CD4-positive, alpha-beta T cell treated with Interleukin-6 for 4 hours (primary cell): ENCODE measurements at places on chromosomes 7 and 10.

- no peak for DNase-seq
These were observed 54.9 kb upstream of the DPYSL4 start for GRCh38 chr10:132131581-132132420.

GRCh38 chr7:47885309-47885986 lies 62.8 kb downstream of the PKD1L1 start:
- no peak for DNase-seq

- no peak for DNase-seq
These were observed 87.5 kb upstream of the GATA3 start for GRCh38 chr10:7967035-7967434.

- no peak for DNase-seq
These were observed 62.2 kb upstream of the ADCY1 start for GRCh38 chr7:45511721-45512597.

DNA sequence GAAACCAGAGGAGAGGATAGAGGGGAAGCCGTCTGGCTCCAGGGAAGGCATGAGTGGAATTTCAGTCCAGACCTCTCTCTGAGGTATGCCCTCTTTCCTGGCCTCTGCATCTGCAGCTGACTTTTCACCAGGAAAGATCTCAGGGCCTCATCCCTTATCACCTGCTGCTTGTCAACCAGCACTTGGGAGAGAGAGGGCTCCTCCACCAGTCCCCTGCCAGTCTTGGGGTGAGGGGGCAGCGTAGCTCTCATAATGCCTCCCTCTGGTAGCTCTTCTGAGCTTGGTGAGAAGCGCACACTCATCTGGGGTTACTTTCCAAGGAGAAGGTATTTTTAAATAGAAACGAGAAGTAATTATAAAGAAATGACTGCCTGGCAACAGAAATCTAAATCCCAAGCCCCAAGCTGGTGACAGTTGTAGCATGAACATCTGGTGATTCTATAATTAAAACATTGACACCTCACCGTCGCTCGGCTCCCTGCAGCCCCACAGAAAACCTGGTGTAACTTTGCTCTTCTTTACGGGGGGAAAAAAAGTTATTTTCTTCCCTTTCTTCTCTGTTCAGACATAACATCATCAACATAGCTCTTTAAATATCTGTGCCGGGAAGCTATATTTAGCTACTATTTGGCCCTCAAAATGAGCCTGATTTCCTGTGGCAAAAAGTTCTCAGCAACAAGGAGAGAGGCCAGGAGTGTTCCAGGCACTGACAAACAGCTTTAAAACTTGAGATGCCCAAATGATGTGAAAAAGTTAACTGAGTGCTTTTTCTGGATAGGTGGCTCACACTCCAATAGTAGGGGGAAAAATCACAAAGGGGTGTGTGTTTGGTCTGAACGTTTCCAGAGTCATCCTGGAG lies 26.9 kb downstream of the HIP1 start:
- DNase-seq = no peak

GRCh38 chr7:74325210-74325565 lies 36.0 kb downstream of the CLIP2 start:
- no peak for DNase-seq

GRCh38 chr7:54394834-54395233 lies 147.3 kb upstream of the VSTM2A start:
- DNase-seq = no peak

- DNase-seq = no peak
These were observed 241.3 kb upstream of the AOAH start for GRCh38 chr7:36965625-36966024.

- DNase-seq = no peak
These were observed 16.7 kb downstream of the DLG5 start for GRCh38 chr10:77909749-77910375.

GRCh38 chr10:67815571-67816059 lies 22.4 kb downstream of the DNAJC12 start:
- DNase-seq = no peak

DNA sequence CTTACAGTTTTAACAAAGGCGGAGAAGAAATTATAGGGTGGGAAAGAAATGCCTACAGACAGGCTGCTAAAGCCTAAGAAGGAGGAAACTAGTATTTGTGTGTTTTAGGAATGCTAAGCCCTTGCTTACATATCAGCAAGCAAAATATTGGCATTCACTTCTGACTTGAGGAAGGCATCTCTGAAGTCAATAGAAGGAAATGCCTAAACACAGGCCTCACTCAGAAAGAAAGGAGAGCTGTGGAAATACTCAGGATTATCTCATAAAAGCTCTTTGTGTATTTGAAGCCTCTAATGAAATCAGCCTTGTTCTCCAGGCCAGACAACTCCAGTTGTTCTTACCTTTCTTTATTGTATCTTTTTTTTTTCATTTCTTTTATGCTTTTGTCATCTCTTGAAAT lies 158.0 kb downstream of the AUTS2 start:
- no peak for DNase-seq

- DNase-seq = no peak
These were observed at the start of gene CLDN4 for GRCh38 chr7:73830681-73831583. TSS of gene CLDN4 (plus strand) at chr7:73830996. CDS start at chr7:73831202, 206 bp downstream.

GRCh38 chr7:44912775-44913347 lies 27.5 kb upstream of the PURB start:
- DNase-seq = no peak

GRCh38 chr7:70763961-70764691 lies 367.8 kb upstream of the GALNT17 start:
- peak; percentile 29 for DNase-seq

- no peak for DNase-seq
These were observed 161.5 kb downstream of the MAD1L1 start for GRCh38 chr7:2071133-2071832.

- DNase-seq = no peak
These were observed 397.9 kb downstream of the INHBA start for GRCh38 chr7:41305001-41305400.

DNA sequence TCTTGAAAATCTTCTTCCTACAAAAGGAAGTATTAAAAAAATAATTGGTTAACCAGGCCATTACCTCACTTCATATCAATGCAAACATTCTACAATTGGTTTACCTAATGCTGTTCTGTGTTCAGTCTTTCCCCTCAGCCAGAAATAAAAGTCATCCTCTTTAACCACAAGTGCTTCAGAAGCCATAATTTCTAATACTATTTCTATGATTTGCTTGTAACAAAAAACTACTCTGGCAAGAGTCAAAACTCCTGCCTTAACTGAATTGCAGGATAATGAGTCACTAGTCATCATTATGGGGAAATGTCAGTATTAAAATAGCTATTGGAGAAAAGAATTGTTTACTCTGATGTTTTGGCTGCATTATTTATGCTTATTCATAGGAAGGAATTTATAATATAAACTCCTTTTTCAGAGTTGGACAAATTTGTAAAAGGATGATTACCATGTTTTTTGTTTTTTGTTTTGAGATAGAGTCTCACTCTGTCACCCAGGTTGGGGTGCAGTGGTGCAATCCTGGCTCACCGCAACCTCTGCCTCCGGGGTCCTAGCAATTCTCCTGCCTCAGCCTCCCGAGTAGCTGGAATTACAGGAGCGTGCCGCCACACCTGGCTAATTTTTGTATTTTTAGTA lies 55.5 kb upstream of the ODAD2 start:
- DNase-seq = no peak

- DNase-seq = no peak
These were observed 4.7 kb downstream of the PPA1 start for GRCh38 chr10:70228491-70228890.

DNA sequence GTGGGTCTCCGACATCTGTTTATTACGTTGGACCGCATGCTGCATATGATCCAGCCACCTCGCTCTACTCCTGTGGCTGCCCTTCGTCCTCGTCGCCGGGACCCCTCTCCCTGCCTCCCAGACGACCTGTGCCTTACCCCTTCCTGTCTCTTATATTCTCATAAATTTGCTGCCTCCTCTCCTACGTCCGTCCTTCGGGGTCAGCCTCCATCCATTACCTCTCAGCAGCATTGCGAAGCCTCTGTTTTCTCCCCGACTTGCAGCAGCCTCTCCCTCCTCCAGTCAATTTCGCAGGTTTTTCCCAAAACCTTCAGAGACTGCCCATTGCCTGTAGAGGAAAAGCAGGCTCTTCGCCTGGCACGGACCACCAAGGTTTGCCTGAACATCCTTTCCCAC lies 39.4 kb upstream of the LEP start:
- no peak for DNase-seq

- no peak for DNase-seq
These were observed 8.4 kb downstream of the USP6NL start for GRCh38 chr10:11602919-11603523.

DNA sequence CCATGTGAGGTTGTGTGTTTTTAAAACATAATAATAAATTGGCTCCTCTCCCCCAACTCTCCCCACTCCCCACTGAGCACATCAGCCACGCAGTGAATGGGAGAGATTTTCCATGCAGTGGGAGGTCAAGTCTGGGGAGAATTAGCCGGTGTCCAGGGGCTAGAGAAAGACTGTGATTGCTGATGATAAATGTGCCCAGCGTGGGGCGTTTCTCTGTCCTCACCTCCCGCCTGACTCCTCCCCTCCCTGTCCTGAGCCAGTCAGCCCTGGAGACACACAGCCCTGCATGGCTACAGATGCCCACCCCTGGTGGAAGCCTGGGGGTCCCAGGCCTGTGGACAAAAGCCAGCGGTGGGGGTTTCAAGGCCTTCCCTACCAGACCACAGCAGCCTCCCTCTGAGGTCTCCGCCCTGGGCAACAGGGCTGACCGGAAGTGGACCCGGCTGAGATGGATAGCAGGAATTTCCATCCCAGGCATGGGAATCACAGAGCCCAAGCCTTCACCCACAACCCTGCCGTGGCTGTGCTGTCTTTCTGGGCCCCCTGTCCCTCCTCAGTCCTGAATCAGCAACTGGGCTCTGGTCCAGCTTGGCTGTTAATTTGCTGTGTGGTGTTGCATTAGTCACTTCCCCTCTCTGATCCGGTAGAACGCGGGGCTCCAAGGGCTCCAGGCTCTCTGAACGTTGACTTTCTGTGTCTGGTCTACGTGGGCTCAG lies 46.8 kb upstream of the SLC29A3 start:
- DNase-seq = no peak

DNA sequence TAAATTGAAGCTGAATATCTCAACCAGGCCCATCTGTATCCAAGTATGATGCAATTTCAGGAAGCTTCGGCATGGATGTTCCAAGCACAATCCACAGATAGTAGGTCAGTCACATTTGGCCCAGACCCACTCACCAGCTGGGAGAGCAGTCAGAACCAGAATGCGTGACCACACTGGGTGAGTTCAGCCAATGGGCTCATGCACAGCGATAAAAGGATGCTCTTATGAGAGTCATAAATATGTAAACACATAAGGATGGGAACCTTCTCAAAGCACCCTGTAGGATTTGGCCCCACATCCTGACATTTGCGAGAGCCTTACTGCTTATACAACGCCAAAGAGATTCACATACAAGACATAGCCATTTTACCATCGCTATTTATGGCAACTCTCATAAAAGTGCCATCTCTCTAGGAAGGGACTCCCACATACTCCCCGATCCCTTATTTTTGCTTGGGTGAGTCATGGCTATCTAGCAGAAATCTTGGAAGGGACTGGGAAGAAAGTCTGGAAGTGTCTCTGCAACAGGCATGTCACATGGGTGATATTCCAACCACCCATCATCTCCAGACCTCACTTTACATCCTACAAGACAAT lies 3.0 kb downstream of the AFAP1L2 start:
- DNase-seq = no peak

- no peak for DNase-seq
These were observed 18.5 kb downstream of the RAMP3 start for GRCh38 chr7:45176091-45176490.

DNA sequence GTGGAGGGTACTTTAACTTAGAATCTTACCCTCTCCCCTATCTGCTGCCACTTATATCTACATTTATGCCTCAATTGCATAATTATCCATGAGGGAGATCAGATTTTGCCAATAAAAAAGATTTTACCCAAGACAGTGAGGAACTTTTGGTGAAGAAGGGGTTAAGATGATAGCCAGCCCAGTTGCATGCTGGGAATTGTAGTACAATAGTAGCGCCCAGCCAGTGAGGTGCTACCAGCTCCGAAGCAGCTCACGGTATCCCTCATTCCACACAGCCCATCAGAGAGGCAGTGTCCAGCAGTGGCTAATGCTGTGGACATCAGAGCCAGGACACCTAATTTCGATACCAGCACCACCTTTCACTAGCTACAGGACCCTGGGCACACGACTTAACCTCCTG lies 5.9 kb upstream of the LGI1 start:
- DNase-seq = peak; percentile 16

GRCh38 chr10:124547647-124548168 lies 86.1 kb downstream of the LHPP start:
- DNase-seq = no peak

- peak; percentile 72 for DNase-seq
These were observed 534 bp downstream of the UBE3C start for GRCh38 chr7:157139111-157139809.
